ENCODE measurements at places on chromosomes 1 and 21. TPM values are rescaled to one million over a fixed set of nuclear protein-coding genes. Genes with fewer than 3 reads are reported as not detected.

The PTPN7 gene
- total RNA-seq, result 242 TPM

The OR13G1 gene
- total RNA-seq, result not detected

The MTMR11 gene
- 1.0 TPM for total RNA-seq

The TEX38 gene
- total RNA-seq, result not detected

The CRP gene
- not detected for total RNA-seq

The RIIAD1 gene
- not detected for total RNA-seq

Measured in activated CD8-positive, alpha-beta T cell treated with anti-CD3 and anti-CD28 coated beads, Interleukin-2, amount 10 ng/mL, durations not matched to agents 7 days and 5 days (primary cell).